SK-N-DZ (cell line): ENCODE measurements at places on chromosomes 5 and 9.

DNA sequence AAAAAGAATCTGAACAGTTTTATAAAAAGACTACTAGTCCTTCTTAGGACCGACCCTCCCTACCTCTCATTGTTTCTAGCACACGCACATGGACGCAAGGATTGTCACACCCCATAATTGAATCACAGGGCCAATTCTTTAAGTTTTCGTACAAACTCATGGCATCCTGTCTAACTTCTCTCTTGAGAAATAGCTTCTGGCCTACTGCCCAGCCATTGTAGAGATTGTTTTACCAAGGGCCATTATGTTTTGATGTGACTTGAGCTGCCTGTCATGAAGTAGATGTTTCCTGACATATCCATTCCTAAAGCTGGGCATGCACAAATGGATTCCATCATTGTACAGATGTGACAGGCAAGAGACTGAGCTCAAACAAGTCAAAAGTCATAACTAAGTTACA is 1672.1 kb upstream of the C9orf72 start:
- DNase-seq, result no peak

- DNase-seq, result no peak
Measured at GRCh38 chr9:123883634-123884033, 46.3 kb downstream of the DENND1A start.

GRCh38 chr5:147348046-147348445 is 113.2 kb downstream of the STK32A start:
- DNase-seq, result no peak

DNA sequence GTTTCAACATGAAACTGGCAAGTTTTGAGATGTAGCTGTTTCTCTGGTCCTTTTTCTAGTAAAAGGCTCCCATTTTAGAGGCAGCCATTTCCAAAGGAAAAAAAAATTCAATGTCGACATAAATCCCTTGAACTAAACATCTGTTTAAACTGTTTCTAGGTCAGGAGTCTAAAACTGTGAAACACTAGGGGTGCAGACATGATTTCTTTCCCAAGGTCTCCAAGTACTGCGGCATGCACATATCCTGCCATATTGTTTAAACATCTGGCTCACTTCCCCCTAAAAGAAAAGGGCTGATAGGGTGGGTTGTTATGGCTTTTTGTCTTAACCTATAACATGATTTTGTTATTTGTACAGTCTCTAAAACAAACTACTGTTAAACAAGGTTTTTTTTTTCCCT is 51.1 kb downstream of the NFIB start:
- no peak for DNase-seq

DNA sequence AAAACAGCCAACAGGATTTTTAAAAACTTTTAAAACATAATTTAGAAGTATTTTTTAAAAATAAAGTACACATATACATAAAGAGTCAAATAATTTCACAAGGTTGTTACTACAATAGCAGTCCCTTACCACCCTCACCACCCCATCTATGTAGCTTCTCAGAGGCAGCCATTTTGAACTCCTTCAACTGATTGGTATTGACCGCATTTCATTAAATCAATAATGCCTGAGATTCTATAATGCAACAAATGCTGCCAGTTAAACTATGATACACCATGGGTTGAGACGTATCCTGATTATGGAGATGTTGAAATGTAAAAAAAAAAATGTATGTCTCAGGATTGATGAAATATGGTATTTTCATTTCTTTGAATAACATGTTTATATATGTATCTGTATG is 78.8 kb downstream of the PCSK1 start:
- no peak for DNase-seq

GRCh38 chr5:172901788-172902496 is 57.3 kb upstream of the RPL26L1 start:
- DNase-seq, result no peak

- DNase-seq, result no peak
Measured at GRCh38 chr5:51347157-51347556, 36.1 kb upstream of the ISL1 start.

GRCh38 chr9:134957945-134958227 is 40.2 kb upstream of the FCN1 start:
- no peak for DNase-seq

DNA sequence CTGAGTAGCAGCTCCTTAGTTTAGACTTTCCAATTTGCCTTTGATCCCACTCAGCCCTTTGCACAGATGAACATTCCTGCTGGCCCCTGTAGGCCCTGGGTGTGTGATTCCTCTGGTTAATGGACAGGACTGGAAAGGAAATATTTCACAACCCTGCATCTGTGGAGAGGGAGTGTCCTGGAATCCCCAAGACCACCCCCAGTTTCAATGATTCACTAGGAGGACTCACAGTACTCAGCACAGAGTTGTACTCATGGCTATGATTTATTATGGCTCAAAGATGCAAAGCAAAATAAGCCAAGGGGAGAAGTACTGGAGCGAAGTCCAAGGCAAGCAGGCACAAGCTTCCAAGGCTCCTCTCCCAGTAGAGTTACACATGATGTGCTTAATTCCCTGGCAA is 42.4 kb upstream of the TJP2 start:
- no peak for DNase-seq

GRCh38 chr5:8184455-8185063 is 315.6 kb downstream of the MTRR start:
- peak; percentile 21 for DNase-seq

DNA sequence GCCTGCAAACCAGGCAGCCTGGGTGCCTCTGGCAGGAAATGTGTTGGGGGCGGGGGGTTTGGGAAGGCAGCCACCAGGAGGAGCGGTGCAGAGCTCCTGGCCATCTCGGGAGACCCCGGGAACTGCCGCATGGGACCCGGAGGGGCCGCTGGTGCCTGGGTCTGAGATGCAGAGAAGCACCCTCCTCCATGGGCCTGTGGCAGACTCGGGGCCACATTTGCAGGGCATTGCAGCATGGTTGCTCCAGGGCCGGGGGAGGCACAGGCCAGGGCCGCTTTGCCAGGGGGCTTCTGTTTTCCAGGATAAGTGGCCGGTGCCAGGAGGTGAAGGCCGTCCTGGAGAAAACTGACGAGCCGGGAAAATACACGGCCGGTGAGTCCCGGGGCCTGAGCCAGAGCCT is 1.7 kb downstream of the LCN1 start:
- DNase-seq, result no peak

DNA sequence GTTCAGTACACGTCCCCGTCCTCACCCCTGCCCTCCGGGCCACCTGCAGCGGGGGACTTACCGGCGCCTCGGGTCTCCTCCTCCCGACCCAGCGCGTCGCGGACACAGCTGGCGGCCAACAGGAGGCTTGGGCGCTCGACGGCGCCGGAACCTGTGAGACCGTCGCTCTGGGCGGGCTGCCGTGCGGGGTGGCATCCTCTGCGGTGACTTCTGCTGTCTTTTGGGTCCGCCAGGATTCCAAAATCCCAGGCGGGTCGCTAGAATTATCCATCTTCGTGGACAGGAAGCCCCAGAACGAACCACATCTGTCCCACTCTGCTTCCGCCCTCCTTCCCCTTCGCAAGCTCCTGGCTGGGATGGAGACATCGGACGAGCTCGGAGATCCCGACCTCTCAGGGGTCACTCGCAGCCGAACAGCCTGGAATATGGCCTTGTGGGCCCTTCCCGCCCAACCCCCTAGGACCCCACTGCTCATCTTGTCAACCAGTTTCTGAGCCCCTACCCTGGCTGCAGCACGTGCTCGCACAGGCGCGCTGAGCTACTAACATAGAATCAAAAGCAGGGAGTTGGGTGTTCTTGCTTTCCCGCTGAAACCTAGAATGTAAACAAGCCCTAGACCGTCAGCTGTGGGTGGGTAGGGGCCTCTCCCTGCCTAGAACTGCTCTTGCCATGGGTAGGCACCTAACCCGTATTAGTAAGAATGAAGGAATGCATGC is 947 bp upstream of the MARCHF3 start:
- DNase-seq, result peak; percentile 11

DNA sequence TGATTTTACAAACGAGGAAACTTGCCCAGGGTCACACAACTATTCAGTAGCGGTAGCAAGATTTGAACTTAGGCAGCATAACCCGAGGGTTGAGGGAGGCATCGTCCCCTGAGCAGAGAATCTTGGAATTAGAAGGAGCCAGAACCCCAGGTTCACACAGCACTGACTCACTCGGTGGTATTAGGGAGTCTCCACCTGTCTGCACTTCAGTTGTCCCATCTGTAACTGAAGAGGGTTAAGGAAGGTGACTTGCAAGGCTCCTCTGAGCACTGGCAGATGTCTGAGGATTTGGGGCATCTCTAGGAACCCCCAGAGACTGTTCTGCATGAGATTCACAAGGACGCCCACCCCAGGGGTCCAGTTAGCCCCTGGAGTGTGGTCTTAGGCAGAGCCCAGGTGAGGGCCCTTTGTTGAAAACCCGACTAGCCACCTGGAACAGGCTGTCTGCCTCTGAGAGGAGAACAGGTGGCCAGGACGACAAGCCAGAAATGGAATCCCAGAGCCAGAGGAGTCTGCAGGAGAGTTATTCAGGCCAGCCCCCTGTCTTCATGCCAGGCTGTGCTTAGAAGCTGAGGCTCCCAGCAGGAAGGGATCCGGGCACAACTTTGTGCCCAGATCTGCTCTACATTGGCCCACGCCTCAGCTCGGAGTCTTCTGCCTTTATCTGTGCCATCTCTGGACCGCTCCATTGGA is 50.0 kb upstream of the ORM1 start:
- DNase-seq, result no peak

- DNase-seq, result no peak
Measured at GRCh38 chr5:167945542-167946384, 345.7 kb upstream of the WWC1 start.

GRCh38 chr5:175864296-175864695 is 7.1 kb upstream of the CPLX2 start:
- DNase-seq, result no peak

DNA sequence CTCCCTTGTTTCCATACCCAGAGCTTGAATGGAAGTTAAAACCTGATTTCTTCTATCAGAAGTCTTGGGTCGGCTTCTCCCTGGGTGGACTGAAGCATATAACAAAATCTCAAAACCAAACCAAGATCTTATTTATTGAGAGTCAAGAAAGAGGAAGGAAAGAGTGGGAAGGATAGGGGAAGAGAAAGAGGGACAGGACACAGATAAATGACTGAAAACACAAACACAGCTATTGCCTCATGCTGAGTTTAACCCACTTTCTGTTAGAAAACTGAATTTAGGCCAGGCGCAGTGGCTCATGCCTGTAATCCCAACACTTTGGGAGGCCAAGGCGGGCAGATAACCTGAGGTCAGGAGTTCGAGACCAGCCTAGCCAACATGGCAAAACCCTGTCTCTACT is 92.9 kb downstream of the PALM2AKAP2 start:
- DNase-seq, result no peak

GRCh38 chr5:174608631-174609097 is 115.7 kb upstream of the MSX2 start:
- DNase-seq, result no peak

GRCh38 chr5:83220331-83220730 is 143.0 kb downstream of the XRCC4 start:
- DNase-seq, result peak; percentile 95

- no peak for DNase-seq
Measured at GRCh38 chr9:90058182-90058763, 453.5 kb downstream of the GADD45G start.

DNA sequence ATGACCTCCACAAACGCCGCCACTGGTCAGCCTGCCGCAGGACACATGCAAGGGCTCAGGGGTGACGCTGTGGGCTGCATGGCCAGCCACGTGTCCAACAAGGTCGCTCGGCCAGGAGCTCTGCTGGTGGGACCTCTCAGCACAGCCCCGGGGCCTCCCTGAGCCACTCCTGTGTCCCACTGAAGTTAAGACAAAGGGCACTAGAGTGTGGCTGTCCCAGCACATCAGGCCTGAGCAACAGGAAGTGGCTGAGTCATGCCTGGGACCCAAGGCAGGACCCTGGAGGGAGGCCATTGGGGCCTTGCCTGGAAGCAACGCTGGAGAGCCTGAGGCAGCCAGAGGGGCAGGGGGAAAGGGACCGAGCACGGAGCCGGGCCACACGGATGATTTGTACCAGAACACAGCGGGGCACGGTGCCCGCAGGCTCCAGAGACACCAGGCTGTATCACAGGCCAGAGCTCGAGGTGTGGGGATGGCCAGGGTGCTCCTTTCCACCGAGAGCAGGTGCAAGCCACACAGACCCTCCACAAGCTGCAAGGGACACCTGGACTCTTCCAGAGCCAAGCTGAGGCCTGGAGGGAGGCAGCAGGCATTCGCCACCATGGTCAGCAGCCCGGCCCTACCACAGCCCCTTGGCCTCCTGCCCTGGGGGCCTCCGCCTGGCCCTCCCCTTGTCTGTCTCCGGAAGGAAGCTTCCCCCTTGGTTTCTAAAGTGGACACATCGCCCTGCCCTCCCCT is 6.5 kb upstream of the TMEM210 start:
- no peak for DNase-seq

DNA sequence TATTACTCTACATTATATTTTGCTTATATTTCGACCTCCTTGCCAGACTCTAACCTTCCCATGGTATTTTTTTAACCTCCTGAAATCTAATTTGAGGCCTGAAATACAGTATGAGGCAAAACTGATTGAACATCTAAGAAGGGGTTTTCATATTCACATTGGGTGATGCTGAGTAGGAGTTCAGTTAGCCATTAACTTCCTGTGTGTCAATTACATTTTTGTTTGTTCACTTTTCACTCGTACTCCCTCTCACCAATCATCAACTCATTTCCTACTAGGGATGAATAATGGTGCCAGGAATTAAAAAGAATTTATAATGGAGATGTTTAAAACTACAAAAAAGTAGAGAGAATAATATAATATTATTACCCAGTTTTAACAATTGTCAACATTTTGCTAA is 27.6 kb upstream of the GLRA1 start:
- DNase-seq, result no peak

DNA sequence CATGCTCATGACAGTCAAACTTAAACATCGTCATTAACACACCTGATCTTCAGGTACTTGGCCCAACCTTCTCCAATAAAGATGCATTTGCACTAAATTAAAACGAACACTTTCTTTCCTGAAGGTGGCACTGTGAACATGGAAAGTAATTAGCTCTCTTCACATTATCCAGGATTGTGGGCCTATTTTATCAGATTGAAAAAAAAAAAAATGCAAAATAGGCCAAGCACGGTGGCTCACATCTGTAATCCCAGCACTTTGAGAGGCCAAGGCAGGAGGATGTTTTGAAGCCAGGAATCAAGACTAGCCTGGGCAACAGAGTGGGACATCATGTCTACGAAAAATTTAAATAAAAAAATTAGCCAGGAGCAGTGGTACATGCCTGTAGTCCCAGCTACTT is 14.4 kb upstream of the CDC20B start:
- no peak for DNase-seq
